ENCODE measurements at places on chromosomes 11 and 22.
A peak's percentile ranks its signal among the peaks of the same experiment; 100 is the strongest.

GRCh38 chr11:13449522-13449921, 13.5 kb downstream of the BTBD10 start:
- no peak for DNase-seq

DNA sequence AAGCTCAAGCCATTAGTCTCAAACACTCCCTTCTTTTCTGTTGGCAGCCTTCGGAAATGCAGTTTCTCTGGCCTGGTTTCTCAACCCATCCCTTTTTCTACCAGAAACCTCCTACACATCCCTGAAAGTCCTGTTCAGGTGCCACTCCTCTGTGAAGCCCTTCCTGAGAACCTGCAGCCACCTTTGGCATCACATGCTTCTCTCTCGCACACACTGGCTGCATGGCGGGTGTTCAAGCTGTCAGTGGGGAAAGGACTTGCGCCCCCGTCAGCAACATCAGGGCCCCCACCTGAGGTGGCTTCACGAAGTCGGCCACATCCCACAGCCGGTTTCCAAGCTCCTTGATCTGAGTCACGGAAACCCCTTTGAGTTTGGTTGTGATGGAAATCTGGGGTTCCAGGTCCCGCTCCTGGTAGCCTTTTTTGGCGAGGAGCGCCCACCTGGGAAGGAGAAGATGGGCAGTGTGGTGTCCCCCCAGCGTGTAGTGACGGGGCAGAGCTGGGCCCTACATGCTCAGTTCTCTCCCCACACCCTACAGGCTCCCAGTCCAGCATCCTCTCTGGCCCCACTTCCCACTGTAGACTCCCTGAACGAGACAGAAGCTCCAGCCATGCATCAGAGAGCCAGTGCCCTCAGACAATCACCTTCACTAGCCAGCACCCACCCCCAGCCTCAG, 1.7 kb upstream of the LRRC74B start:
- DNase-seq = no peak

DNA sequence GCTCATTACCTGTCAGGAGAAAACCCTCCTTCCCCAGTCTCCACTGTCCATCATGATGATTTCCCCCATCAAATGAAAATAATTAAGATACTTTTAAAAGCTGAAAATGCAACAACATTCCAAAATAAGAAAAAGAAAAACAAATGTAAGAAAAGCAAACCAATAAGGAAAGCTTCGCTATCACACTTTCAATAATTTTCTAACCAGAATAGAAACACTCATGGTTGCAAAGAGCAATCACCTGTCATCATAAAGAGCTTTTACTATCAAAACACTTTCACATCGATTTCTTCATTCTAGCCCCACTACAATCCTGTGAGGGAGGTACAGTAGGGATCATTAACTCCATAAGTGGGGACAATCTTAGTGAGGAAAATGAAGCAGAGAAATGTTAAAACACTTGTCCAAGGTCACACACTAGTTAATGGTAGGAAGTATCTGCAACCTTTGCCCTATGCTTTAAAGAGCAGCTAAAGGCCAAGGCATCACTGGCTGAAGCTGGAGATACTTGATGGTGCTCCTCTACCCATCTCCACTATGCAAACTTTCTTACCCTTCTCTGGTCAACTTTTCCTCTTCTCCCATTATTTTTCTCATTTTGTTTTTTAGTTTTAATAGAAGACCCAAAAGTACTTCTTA, 2.6 kb downstream of the RBM4B start:
- DNase-seq = no peak

DNA sequence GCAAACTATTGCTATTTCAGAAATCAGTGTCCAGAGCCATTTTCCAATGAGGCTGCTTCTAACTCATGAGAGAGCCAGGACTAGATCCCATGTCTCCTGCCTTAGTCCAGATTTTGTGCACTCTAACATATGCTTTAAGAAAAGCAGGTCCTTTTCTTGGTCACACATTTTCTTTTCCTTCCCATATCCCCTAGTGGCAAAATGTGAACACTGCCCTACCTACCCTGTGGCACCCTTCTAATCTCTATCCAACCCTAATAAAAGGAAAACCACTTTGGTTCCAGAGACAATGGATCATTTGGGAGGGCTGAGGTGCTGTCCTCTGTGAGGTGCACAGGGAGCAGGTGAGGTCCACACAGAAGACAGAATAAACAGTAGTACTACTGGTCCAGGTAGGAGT, 72.0 kb upstream of the DDI1 start:
- no peak for DNase-seq

DNA sequence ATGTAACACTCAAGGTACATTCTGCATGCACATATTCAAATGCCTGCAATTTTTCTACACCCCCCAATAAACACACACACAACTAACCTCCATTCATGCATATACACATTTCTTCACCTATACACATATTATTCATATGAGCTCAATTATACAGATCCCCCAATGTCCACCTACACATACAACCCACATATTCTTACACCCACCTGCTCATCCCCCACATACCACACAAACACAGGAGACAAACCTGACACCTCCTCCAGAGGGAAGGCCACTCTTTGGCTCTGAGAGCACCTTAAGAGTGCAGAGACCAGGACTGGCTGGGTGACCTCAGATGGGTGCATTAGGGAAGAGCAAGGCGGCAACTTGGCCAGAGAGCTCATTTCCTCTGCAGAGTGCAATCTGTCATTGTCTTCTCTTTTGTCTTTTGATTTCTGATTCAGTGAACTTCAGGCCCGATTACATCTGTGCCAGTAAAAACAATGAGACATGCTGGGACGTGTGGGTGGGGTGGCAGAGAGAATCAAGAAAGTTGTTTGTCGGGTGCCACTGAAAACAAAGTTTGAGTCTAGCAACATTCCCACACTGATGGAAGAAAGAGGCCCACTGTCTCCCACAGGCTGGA, 208.4 kb downstream of the NXPE2 start:
- DNase-seq = no peak

GRCh38 chr11:94027210-94027609, 6.1 kb downstream of the HEPHL1 start:
- DNase-seq = no peak

GRCh38 chr11:101618709-101619108, 34.9 kb upstream of the TRPC6 start:
- no peak for DNase-seq

GRCh38 chr11:86068138-86068871, 579 bp downstream of the PICALM start:
- DNase-seq = no peak

GRCh38 chr22:48100685-48101417, 1338.4 kb downstream of the TBC1D22A start:
- DNase-seq = no peak

DNA sequence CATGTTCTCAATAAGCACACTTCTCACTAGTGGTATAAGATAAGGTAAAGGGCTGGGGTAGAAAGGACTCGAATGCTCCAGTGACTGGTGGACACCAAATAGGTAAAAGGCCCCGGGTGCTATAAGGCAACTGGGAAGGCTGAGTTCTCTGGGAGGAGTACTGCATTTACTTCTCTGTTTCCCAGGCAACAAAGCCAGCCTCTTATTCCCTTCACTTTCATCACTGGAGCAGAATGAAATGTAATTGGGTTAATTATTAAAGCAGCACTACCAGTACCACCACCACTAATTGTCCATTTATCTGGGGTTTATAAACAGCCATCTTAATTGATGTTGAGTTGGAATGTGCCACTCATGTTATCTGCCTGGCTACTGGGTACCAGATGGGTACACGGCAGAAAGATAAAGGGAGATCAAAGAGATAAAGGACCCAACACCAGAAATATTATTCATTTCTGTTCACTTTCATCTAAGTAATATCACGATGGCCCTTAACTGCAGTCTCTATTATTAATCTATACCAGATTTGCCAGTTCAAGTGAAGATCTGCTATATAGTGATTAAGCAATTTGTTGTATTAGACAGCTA, 94.4 kb upstream of the CHRM4 start:
- no peak for DNase-seq

DNA sequence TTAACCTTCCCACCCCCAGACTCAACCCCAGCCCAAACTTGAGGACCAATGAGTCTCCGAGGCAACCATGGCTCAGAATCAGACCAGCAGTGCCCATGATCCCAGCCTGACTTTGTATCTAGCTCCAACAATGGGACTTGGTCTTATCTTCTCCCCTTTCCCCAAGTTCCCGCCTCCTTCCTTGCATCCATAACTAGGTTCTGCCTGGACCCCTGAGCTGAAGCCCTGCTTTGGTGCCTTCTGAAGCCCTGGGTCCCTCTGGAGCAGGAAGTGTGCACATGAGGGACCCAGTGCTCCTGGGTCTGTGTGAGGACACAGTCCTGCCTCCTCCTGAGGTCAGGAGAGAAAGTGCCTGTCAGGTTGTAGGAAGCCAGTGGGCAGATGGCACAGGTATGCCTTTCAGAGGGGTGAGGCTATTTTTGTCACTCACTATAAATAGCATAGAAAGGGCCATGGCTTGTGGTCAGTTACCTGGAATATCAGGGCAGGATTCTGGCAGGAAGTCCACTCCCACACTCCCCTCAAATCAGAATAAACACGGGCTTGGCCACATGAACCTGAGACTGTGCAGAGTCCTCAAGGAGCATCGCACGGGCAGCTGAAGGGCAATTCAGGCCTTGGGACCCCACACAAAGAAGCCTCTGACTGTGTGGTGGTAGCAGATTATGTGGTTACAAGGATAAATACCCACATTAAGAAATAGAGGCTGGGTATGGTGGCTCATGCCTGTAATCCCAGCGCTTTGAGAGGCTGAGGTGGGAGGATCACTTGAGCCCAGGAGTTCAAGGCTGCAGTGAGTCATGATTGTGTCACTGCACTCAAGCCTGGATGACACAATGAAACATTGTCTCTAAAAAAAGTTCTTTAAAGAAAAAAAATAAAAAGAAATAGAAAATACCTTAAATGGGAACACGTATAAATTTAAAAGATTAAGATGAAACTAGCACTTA, 27.4 kb downstream of the RCN1 start:
- DNase-seq = peak; percentile 29

- no peak for DNase-seq
These were observed 3.9 kb upstream of the NEFH start for GRCh38 chr22:29476116-29476515.

DNA sequence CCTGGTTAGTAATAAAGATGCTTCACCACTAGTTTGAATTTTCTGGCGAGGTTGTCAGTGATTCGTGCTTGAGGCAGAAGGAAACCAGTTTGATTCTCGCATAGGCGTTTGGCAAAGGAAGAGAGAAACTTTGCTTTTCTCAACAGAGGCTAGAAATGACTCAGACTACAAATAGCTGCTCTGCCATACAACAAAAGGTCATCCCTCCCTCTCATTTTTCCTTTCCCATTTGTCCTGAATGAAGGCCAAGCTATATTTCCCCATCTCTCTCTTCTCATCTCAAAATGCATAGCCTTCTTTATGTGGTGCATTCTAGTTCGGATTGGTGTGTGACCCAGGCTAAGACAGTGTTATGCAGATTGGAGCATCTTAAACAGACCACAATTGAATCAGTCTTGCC, 741.4 kb downstream of the NTM start:
- no peak for DNase-seq

GRCh38 chr22:29339381-29340235, 24.1 kb upstream of the RASL10A start:
- no peak for DNase-seq
